ENCODE measurements at places on chromosomes 6 and 20. TPM values are rescaled to one million over a fixed set of nuclear protein-coding genes. Genes with fewer than 3 reads are reported as not detected.

DNA sequence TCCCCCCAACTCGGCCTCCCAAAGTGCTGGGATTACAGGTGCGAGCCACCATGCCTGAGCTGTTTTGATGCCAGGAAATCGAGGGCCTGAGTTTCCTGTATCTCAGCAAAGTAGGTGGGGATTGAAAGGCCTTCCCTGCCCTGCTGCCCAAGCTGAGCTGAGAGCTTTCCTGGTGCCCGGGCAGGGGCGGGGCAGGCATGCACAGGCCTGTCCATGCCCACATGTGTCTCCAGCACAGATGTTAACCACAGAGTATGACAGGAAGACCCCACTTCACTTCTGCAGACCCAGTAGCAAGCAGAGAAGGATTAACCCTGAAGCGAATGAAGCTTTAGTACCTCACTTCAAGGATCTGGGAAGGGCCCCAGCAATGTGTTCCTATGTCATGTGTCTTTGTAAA is 66.0 kb downstream of the GPR6 start:
- no peak for DNase-seq

GRCh38 chr20:17691758-17692157 is 8.0 kb upstream of the BANF2 start:
- no peak for DNase-seq

DNA sequence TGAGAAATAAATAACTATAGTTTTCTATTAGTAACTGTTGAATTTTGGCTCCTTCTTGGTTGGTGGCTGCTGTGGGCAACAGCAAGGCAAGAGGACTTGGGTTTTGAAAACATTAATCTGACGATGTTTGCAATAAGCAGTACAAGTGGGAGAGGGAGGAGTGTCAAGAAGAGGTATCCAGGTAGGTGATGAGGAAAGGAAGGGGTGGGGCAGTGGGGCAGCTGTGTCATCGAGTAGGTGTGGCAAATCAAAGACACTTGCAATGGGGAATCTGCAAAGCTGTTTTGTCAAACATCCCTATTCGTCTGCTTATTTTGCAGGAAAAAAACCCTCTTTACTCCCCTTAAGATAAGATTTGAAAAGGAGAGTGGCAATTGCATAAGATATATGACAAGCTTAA is 171.9 kb upstream of the MAP3K7 start:
- DNase-seq = no peak

DNA sequence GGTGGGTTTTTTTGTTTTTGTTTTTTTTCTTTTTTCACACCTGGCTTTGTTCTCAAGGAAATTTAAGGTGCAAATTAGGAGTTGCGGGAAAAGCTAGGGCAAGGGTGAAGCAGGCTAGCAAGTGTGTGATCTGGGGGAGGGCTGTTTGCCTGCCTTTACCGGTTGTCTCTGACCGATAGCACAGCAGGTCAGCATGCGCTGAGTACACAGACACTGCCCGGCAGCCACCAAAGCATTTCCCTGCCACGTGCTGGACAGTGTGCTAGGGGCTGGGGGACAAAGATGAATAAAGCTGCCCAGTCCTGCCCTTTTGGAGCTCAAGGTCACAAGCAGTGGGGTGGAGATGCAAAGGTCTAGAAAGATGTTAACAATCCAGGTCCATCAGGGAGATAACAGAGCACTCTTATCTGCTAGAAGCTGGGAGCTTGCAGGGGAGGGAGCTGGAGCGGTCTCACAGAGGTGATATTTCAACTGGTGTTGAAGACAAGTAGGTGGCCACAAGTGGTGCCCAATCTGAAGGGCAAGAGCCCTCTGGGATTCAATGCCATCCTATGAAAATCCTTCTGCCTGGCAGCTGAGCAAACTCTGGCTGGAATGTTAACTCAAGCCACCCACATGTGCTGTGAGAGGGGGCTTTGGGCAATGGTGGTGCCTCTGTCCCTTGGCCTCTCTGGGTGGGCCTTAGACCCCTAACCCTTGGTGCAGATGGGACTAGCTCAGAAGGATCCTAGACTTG is 24.5 kb downstream of the TTBK1 start:
- no peak for DNase-seq

DNA sequence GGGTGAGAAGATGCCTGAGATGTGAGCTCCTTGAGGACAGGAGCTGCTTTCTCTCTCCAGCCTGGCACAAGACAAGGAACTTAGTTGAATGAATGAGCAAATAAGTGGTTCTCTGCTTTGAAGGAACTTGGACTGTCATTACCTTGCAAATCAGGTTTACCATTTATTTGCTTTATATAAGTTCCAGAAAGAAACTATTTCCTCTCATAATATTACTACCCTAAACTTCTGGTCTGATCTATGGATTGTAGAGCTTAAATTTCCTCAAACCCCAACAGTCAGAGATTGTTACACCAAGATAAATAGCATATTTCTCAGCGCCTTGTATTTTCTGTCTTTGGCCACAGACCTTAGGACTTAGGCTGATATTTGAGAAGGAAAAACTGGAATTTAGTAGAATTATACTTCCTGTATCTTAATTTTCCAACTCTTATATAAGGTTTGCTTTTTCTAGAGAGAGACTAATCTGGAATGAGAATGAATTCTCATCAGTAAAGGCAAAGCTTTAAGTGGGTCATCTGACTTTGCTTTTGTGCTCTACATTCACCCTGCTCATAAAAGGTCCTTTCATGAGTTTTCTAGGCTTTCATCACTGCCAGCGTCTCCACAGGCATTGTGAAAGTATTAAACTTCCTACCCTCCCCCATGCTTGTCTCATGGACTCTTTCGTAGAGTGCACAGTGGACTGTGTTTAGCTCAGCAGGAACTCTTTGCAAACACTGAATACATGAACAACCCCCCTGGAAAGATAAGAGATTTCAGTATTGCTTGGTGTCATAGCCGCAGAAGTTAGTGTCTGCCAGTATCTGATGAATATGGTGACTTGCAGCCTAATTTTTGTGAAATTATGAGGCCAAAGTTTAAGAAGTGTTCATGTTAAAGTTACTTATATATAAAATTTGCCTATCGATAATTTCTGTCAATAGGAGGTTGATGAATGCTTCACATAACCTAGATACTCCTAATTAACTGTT is 74.0 kb downstream of the PTPRA start:
- no peak for DNase-seq

HEY2 gene
- 0.11 TPM for total RNA-seq

CGAS gene
- 10.9 TPM for total RNA-seq

RSPO4 gene
- total RNA-seq = 0.19 TPM
